ENCODE measurements at places on chromosomes 2 and 18.

DNA sequence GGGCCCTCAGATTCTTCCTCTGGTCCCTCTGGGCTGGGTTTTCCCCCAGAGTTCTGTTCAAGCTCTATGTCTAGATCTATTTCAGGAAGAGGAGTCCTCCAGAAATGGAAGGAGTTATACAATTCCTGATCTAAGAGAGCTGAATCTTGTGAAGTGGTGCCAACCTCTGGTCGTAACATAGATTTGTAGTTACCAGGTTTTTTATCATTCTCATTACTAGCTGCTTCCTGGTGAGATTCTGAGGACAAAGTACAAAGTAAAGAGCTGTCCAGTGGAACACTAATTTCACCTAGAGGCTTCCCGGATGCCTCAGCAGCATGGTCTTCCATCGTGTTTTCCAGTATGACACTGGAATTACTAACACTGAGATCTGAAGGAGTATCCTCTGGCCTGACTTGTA lies 44.1 kb downstream of the PPP4R1 start:
- no peak for DNase-seq

DNA sequence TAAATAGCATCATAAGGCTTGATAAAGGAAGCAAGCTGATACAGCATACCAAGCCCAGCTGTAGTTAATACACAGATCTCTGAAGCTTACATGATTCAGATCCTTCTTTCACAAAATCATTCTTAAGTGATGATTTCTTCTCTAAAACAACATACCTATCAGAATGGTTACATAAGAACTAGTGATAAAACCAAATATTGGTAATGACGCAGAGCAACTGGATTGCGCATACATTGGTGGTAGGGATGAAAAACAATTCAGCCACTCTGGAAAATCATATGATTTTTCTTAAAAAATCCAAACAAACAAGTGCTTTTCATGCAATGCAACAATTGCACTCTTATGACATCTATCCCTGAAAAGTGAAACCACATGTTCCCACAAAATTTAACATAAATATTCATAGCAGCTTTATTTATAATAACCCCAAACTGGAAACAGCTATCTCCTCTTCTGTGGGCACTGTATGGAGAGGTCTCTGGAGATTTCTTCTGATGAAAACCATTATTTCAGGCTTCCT lies 153.6 kb upstream of the DSEL start:
- peak; percentile 78 for DNase-seq

GRCh38 chr2:168243061-168243460 lies 4.3 kb downstream of the STK39 start:
- DNase-seq, result no peak

- DNase-seq, result no peak
Measured at GRCh38 chr2:151765760-151766410, 31.6 kb upstream of the NEB start.

GRCh38 chr2:112725545-112726457 lies 5.0 kb downstream of the NT5DC4 start:
- DNase-seq, result no peak

DNA sequence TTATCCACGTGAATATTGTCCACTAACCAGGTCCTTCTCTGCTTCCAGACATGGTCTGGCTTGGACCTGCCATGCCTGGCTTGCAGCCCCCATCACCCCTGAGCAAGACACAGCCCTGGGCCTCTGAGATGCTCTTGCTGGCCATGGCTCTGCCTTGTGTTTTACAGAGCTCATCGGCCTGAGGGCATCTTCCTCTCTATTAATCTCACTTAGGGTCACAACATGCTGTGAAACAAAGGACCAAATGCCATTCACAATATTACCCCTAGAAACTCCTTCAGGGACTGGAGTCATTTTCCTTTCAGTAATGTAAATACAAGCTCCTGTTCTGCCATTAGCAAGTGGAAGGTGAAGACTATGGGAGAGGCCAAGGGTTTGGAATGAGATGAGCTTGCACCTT lies 6.8 kb upstream of the TPO start:
- no peak for DNase-seq

GRCh38 chr2:58476556-58476955 lies 235.4 kb upstream of the FANCL start:
- DNase-seq, result no peak

DNA sequence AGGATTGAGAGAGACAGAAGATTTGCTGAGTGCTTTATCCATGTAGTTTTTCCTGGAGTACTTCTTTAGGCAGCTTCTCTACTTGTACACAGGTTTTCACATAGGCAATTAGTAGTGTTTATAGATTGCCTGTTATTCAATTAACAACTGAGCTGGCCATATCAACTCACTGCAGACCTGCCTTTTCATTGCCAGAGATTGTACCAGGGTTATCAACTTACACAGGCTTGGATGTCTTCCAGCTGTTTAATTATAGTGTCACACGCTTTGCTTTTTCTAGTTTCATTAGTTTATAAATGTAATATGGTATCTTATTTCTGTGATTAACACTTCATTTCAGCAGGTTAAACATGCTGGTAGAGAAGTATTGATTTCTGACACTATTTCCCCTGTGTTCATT lies 125.9 kb downstream of the GPD2 start:
- no peak for DNase-seq

DNA sequence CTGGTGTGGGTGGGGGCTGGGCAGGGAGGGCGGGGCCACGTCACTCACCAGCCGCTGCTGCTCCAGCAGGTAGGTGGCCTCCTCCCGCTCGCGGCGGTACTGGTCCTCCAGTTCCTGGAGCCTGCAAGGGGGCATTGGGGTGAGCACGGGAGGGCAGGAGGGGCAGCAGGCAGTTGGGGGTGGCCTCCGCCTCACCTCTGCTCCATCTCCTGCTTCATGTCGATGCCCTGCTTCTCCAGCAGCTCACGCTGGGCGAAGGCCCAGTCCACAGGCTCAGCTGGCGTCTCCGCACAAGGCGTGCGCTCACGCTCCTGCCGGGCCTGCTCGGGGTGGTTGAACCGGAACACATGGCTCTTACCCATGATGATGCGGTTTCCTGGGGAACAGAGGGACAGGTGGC lies 57.0 kb downstream of the KIF1A start:
- no peak for DNase-seq

DNA sequence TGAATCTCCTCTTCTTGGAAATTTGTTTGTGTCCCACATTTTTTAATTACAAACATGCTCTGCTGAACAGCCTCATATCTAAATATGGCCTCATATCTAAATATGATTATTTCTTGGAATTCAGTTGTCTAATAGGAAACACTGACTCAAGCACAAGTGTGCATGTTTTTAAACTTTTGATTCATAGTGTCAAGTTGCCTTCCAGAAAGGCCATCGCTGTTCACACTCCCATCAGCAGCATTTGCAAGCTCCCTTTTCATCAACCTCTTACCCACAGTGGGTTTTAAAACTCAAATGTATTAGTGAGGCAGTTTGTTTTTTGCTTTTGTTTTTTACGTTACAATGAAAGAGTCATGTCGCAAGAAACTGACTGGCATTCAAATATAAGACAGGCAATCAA lies 65.2 kb upstream of the SMAD2 start:
- no peak for DNase-seq

GRCh38 chr2:148479398-148479797 lies 165.2 kb upstream of the EPC2 start:
- no peak for DNase-seq

Measured in non-pigmented ciliary epithelial cell (primary cell).